A549 treated with CORT108297 at 1 μM for 4 hours (cell line): ENCODE measurements at places on chromosomes 16 and 17. TPM values are rescaled to one million over a fixed set of nuclear protein-coding genes. Genes with fewer than 3 reads are reported as not detected.

The ABCC3 gene
- total RNA-seq = 118 to 153 TPM (median 145 TPM) in 5 replicates

The ADAD2 gene
- total RNA-seq = 0.05 to 0.08 TPM (median 0.07 TPM) in 3 of 5 replicates, not detected in the others

The TBX6 gene
- 0.08 to 0.34 TPM (median 0.29 TPM) in 5 replicates for total RNA-seq

The CCL17 gene
- not detected in 5 replicates for total RNA-seq
